ENCODE measurements at places on chromosomes 11 and 22. TPM values are rescaled to one million over a fixed set of nuclear protein-coding genes. Genes with fewer than 3 reads are reported as not detected.

DNA sequence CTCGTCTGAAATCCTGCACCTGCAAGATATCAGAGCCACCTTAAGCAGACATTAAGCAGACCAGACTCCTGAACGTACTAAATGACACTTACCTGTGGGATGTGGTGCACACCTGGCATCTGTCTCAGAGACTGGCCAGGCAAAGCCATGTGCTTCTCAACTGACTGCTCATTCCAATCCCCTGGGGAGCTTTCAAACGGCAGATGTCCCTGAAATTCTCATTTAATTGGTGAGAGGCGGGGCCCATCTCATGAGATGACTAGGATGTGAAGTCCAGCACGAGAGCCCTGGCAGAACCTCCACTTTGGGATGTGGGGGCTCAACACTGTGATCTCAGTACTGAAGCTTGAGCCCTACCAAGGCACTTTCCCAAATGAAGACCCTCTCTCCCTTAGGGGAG is 84.9 kb upstream of the HMGXB4 start:
- no peak for DNase-seq

GRCh38 chr11:122755409-122755808 is 82.9 kb upstream of the CRTAM start:
- no peak for DNase-seq

DNA sequence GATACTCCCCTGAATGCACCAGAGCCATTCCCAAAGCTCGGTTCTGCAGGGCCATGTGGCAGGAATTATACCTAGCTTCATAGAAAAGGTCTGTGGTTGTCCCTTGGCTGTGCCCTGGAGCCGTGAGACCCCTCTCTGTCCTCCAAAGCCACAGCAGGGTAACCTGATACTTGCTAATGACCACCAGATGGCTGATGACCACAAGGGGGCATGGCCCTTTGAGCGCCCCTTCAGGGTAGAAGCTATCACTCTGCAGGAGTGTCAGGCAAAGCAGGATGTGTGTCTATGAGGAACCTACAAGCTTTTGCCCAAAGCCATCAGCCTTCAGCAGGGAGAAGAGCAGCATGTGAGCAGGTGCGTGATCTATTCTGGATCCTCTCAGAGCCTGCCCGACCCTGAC is 95.3 kb downstream of the NTM start:
- DNase-seq = no peak

Gene SYT7
- 2.8 TPM for total RNA-seq

Gene GLYATL2
- total RNA-seq = 0.40 TPM

Gene OSM
- total RNA-seq = 1.8 TPM

Gene SHISAL1
- total RNA-seq = 0.74 TPM

Gene GP1BB
- 4.0 TPM for total RNA-seq
